Epithelial cell of proximal tubule (primary cell): ENCODE measurements at places on chromosomes 12 and 14. TPM values are rescaled to one million over a fixed set of nuclear protein-coding genes. Genes with fewer than 3 reads are reported as not detected.

- no peak for DNase-seq
Observed at GRCh38 chr14:22264759-22265158, 324.3 kb downstream of the DAD1 start.

DNA sequence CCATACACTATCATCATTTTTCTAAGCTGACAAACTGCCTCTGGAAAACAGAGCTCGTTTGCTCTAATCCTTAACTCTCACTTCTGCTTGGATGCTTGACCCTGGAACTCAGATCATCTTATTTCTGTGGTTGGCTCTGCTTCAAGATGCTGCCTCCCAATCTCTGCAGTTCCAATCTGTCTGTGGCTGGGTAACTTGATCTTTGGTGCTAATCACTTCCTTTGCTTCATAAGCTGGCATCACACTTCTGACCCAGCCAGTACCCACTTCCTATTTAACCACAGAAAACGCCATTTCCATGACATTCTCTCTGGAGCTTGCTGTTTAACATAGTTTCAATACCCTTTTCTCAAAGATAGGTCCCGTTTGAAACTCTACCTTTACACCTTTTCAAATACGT, 254.2 kb downstream of the ACSS3 start:
- no peak for DNase-seq

Gene FUT8
- total RNA-seq, result 49.4 and 66.4 TPM in 2 replicates

GRCh38 chr14:59688224-59689170, 111.9 kb upstream of the CCDC175 start:
- DNase-seq, result no peak

DNA sequence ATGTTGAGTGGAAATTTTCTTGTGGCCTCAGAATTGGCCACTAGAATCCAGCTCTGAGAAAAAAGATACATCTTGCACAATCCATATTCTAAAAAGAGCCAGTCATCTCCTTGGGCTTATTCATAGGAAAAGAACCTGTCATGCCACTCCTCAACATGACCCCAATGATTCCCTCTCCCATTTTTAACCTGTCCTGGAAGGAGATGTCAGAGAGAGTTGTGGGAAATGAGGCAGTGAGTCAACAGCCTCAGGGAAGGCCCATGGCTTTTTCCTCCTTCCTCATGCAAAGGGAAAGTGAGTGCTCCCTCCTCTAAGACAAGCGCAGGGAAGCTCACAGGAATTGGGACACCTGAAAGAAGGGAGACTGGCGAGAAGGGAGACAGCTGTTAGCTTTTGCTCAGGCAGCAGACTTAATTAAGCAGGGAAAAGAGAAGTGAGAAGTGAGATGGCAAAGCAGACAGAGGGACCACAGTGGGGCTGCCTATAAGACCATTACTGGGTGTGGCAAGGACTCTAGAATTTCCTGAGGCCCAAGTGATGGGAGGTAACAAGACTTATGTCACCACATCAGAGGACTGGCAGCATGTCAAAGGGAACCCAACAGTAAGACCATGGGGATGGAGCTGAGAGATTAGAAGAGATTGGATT, 10.2 kb upstream of the DHRS7 start:
- no peak for DNase-seq

GRCh38 chr14:24085215-24085614, 8.9 kb upstream of the PCK2 start:
- no peak for DNase-seq

GRCh38 chr12:45279931-45280830, 64.3 kb downstream of the ANO6 start:
- DNase-seq, result no peak

DNA sequence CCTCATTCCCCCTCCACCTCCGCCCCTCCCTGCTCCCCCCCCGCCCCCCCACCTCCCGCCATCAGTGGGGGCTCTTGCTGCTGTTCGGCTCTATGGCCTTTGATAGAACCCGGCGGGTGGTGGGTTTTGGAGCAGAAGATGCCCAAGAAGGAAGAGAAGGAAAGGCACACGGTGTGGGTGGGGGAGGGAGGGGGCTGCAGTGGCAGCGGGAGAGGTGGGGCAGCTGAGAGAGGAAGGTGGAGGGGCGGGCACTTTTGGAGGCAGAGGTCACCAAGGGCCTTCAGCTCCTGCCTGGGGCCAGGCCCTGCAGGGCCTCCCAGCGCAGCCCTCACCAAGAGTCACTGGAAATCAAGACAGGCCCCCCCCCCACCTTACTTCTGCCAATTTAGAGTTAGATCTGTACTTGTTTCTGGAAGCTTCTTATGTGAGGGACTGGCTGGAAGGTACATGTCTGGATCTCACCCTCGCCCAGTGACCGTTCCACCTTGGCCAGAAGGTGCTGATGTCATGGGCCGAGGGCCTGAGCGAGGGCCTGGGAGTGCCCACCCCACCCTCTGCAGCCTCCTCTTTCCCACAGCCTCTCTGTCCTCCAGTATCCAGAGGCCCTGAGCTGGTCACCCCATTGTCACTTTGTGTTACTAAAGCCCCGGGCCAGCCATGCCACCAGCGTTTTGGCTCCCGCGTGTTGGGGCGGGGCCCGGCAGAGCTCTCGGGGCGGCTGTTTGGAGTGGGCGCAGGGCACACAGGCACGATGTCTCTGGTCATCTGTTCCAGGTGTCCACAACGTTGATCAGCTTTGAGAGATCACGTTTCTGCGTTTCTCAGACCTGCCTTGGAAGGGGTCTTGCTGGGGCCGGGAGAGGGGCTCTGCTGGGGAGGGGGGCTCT, 153.9 kb downstream of the KIF26A start:
- no peak for DNase-seq

DNA sequence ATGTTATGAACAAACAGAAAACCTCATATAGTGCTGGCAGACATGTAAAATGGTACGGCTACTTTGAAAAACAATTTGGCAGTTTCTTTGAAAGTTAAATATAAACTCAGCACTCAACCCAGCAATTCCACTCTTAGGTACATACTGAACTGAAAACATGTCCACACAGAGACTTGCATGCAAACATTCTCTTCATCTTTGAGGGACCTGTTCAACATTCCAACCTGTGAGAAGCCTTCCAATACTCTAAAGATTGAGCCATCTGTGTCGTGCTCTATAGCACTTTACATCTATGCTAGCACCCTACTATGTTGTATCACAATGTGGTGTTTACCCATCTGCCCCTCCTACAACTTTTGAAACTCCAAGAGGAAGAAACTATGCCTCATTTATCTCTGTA, 79.3 kb downstream of the DNAI7 start:
- peak; percentile 22 for DNase-seq

DNA sequence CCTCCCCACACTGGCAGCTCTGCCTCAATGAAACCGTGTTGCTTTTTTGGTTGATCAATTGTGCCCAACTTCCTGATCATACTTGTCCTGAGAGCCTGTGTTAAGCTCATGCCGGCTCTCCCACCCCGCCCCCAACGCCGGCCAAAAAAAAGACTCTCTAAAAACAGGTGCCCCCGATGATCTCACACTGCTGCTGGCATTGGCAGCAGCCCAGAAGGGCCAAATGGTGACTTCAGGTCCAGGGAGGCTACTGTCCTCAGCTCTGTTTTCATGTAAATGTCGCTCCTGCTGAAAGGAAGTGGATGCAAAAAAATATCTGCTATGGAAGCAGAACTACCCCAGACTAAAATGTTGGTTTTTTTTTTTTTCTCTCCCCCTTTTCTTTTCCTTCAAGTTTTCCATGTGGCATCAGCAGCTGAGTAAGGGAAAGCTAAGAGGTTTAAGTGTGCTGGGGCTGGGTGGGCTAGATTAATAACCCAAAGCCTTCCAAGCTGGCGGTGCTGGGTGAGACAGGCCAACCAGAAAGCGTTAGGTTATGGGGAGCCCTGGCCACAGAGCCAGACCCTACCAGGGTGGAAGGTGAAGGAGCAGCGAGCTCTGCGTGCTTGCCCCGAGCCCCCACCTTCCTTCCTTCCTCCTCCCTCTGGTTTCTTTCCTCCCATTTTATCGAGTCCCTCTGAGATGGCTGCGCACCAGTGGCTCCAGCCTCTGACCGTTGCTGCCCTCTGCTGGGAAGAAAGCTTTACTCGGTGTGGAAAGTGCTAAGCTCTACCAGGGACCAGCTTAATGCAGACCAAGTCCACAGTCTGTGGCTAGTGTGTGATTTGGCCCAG, 396.1 kb downstream of the NRXN3 start:
- peak; percentile 30 for DNase-seq

DNA sequence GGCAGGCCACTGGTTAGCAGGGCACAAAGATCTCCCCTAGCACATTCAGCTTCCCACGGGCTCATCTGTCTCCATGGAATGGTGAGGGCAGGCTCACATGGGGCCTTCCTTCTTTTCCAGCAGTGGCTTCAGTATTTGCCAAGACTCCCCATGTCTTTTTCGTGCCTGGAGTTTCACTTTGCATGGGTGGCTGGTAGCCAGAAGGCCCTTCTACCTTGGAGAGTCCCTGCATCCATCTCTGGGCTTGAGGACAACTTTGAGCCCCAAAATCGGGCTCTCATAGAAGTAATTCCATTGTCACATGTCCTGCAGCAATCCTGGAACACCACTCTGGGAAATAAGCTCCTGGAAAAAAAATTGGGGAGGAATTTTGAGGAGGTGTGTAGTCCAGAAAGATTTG, 42.1 kb downstream of the NFKBIA start:
- DNase-seq, result no peak

GRCh38 chr14:39469094-39469710, 37.0 kb upstream of the FBXO33 start:
- no peak for DNase-seq

Gene SCNN1A
- total RNA-seq, result 15.6 and 52.2 TPM in 2 replicates

DNA sequence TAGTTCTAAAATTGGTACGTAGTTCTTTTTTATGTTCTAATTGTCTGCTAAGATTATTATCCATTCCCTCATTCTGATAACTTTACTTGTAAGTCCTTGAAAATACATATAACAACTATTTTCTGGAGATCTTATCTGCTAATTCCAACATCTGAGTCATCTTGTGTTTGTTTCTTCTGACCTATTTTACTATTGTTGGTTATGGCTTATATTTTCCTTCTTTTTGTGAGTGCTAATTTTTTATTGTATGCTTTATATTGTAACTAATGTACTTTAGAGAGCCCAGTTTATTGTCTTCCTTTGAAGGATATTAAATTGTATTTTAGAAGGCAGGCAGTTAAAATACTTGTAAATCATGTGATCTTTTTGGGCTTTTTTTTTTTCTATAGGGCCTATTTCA, 149.3 kb upstream of the LRFN5 start:
- no peak for DNase-seq

Gene ACIN1
- total RNA-seq, result 84.1 and 85.2 TPM in 2 replicates

- no peak for DNase-seq
Observed at GRCh38 chr14:92411135-92411534, 88.2 kb downstream of the SLC24A4 start.

DNA sequence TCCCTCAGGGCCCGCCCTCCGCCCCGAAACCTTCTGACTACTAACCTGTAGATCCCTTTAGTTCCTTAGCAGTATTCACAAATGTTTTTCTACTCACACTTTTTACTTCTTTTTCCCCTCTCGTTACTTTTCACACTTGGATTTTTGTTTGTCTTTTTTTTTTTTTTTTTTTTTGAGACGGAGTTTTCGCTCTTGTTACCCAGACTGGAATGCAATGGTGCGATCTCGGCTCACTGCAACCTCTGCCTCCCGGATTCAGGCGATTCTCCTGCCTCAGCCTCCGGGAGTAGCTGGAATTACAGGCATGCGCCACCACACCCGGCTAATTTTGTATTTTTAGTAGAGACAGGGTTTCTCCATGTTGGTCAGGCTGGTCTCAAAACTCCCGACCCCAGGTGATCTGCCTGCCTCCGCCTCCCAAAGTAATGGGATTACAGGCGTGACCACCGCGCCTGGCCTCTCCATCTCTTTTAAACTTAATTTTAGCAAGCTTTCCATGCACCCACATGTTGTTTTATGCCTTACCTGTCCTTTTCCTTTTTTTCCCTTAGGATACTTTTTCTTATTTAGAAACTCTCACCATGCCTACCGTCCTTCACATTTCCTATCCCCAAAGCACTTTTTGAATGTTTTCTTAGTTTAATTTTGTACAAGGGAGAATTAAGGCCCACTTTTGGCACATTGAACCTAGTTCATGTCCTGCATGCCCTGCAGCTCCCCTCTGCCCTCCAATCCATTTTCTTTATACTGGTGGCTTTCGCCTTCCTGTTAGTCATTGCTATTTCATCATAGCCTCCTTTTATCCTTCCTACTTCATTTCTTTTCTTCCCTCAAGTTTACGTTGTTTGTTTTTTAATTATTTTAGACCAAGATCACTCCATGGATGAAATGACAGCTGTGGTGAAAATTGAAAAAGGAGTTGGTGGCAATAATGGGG, 1.1 kb downstream of the SP1 start:
- DNase-seq, result no peak

- DNase-seq, result no peak
Observed at GRCh38 chr14:106610691-106611090, 1084.3 kb downstream of the TMEM121 start.

- no peak for DNase-seq
Observed at GRCh38 chr12:21775133-21775820, 771 bp upstream of the KCNJ8 start.

DNA sequence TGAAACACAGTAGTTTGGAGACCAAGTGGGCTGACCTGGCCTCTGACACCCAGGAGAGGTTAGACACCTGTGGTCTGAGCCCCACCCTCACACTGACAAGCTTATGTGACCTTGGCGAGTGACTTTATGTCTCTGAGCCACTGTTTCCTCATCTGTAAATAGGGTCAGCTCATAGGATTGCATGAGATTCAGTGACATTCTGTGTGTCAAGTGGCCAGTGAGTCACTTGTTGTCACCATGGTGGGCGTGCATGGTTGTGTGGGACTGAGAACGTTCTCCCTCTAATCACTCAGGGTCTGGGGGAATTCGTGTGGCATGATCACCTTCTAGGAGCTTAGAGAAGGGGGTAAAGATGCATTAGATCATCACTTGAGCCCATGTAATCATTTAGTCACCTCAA, 146.4 kb downstream of the PHETA1 start:
- no peak for DNase-seq

Gene MIPOL1
- total RNA-seq, result 5.7 and 6.7 TPM in 2 replicates

GRCh38 chr12:53924521-53925405, 13.9 kb upstream of the HOXC13 start:
- DNase-seq, result no peak

Gene PRB2
- not detected in 2 replicates for total RNA-seq

DNA sequence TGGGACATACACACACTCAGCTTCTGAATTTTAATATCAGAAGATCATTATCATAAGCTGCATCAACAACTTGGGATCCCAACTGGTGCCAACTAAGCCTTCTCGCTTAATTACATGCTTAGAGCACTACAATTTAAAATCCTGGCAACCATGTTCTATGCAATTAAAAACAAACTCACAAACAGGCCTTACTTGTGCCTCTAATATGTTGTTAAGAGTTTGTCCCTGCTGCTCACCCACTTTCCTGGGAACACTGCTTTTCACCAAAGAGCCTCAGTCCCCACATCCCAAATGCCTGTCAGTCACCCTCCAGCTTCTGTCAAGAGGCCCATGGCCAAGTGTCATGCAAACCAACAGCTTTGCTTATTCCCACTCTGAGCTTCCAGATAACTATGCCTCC, 69.7 kb downstream of the TTC9 start:
- no peak for DNase-seq

- no peak for DNase-seq
Observed at GRCh38 chr14:60721326-60722106, 2.6 kb downstream of the SIX4 start.
